ENCODE measurements at places on chromosomes 7 and 10.

DNA sequence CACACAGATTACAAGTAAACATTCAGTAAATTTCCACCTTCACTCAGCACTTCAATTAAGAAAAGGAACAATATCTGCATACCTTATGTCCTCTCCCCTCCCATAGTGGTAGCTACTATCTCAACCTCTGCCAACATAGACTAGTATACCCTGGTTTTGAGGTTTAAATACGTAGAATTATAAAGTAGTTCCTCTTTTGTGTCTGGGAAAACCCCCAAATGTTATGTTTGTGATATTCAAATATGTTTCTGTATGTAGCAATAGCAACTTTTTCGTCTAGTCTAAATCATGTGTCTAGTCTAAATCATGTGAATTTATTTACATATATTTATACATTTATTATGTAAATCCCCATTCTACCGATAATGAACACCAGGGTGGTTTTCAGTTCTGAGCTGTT is 13.2 kb upstream of the CAMK2B start:
- DNase-seq = no peak

DNA sequence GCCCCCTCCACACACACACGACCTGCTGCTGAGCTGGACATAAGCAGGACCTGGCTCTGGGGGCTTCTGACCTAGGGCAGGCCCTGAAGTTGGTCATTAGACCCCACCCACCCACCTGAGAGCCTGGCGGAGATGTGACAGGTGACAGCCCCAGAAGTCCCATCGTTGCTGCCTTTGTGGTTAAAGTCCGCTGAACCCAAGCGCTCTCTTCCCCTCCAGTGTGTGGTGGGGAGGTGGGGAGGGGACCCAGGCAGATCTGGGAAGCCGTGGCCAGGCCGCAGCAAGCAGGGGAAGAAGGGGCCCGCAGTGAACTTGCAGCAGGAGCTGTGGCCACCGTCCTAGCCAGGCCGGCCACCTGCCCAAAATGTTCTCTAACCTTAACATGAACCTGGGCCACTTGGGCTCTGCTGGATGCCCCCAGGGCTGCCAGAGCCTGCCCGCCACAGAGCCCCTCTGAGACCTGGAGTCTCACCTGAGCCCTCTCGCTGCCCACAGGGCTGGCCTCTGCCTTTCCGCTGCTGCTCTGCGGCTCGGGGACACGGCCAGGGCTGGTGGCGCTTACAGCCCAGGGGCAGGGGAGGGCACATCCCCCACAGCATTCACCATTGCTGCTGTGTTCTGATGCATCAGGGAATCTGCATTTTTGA is 65.1 kb downstream of the LHPP start:
- DNase-seq = no peak

GRCh38 chr7:26192485-26193087 is 8.0 kb downstream of the HNRNPA2B1 start:
- DNase-seq = no peak

DNA sequence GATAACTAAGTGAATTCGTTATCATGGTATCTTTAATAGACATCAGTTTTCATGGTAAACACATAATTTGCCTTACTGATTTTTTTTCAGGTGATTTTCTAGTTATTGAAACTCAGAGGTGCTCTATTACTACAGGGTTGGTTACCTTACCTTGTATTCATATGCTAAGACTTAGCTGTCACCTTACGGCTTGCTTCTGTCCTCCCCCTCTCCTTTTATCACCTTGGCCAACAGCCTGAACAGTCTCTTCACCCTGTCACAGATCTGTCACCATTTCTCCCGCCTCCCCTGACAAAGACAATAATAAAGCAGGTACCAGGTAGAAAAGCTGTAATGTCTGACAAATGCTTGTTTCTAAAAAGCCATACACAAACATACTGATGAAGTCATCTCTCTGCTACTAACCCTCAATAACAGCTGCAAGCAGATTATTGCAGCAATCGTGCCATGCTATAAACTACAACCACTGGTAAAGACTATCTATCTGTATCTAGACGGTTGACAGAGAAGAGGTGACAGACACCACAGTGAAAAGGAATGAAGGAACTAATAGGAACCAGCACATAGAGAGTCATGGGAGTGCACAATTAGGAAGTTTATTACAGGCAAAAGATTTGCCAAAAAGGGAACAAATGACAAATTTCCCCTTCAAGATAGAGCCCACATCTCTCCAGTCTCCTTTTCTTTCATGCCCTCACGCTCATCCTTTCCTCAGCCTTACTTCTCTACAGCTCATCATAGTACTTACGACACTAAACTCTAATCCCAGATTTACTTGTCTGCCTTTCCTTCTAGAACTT is 57.2 kb downstream of the ARHGAP12 start:
- DNase-seq = no peak

- no peak for DNase-seq
Observed at GRCh38 chr10:1527951-1528350, 209.4 kb downstream of the ADARB2 start.

DNA sequence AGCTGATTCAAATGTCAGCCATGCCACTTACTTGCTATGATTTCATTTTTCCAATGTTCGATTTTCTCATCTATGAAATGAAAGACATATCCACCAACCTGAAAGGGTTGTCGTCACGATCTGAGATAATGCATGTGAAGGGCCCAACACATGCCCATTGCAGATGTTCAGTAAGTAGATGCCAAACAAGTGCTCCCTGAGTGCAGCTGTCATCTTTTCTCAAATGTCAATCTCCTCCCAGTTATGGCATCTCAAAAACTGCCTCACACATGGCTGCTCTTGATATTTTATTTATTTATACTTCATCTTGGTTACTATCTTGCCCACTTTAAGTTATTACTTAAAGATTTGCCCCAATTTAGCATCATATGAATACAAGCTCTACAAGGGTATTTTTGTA is 16.8 kb downstream of the CPEB3 start:
- DNase-seq = no peak

- DNase-seq = no peak
Observed at GRCh38 chr7:88300401-88300945, 6.2 kb downstream of the STEAP4 start.

- no peak for DNase-seq
Observed at GRCh38 chr7:3861941-3862340, 560.9 kb downstream of the SDK1 start.

GRCh38 chr10:129375171-129375570 is 91.9 kb upstream of the MGMT start:
- DNase-seq = no peak

GRCh38 chr7:48312151-48312550 is 140.9 kb downstream of the ABCA13 start:
- no peak for DNase-seq

DNA sequence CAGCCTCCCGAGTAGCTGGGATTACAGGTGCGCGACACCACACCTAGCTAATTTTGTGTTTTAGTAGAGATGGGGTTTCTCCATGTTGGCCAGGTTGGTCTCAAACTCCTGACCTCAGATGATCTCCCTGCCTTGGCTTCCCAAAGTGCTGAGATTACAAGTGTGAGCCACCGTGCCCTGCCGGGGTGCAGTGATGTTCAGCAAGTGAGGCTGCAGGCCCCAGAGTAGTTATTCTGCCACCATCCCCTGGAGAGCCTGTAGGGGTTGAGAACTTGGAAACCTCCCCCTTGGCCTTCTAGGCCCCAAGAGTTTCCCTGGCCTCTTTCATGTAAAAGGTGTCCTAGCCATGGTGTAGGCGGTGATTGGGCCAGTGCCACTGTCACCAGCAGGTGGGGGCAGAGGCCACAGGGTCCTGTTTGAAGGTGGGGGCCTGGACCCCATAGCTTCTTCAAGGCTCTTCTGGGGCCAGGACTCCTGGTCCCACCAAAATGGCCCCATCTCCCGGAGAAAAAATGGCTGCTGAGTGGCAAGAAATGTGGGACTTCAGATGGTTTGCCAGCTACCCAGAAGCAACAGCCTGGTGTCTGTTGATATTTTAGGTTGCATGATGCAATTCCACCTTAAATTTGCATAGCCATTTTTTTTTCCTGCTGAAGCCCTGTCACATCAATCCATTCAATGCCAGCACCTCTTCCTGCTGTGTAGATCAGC is 25.5 kb upstream of the INMT start:
- DNase-seq = no peak

DNA sequence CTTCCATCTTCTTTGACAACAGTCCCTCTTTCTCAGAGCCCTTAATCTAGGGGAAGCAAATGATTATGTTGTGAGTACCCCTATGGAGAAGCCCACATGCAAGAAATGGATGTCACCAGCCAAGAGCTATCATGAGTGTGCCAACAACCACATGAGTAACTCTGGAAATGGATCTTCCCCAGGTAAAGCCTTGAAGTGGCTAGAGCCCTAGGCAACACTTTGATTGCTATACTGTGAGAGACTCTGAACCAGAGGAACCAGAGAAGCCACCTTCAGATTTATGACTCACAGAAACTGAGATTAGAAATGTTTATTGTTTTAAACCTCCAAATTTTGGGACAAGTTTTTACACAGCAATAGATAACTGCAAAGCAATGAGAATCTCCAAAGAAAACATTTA is 60.9 kb upstream of the COL1A2 start:
- no peak for DNase-seq

GRCh38 chr10:19499291-19499770 is 316.9 kb upstream of the PLXDC2 start:
- DNase-seq = no peak

DNA sequence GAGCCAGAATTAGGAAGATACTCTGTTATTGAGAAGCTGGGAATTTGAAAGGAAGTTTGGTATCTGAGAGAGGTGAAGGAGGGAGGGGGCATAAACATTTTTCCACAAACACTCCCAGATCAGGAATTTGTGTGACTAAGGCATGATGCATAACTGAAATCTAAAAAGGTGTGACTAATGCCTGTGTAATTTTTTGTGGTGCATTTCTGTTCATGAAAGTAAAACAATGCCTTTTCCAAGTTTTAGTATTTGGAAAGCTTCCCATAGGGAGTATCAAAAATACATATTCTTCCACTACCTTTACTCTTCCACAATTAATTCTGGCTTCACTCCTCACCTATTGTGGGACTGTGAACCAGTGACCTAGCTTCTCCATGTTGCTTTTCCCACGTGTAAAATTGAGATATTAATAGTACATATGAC is 56.4 kb upstream of the CAV2 start:
- DNase-seq = no peak

DNA sequence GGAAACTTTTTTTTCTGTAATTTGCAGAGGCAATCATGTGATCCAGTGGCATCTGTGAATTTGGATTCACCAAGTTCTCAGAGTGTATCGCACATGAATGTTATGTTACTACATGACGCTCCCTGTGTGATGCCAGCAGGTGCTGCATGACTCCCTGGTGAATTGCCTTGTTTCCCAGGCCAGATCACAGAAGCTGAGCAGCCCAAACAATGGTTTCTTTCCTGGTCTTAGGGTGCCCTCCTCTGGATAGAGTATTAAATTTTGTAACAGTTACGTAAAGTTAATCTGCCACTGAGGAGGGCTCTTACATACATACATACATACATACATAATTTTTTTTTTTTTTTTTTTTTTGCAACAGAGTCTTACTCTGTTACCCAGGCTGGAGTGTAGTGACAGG is 3.6 kb downstream of the ZSCAN21 start:
- DNase-seq = peak; percentile 8

DNA sequence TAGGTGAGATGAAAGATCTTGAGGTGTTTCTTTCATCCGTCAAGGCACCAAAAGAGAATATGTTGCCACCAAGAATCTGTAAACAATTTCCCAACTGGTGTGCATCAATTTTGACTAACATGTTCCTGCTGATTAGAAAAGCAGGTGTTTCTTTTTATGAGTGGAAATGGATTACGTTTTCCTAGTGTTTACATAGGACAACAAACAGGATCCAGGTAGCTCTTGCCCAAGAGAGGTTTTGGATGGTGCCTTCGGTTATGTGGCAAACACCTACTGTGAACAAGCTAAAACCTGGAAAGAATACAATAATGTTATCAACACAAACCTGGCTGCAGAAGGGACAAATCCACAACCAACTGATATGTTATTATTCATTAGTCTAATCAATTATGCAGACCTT is 53.6 kb upstream of the WNT16 start:
- no peak for DNase-seq

DNA sequence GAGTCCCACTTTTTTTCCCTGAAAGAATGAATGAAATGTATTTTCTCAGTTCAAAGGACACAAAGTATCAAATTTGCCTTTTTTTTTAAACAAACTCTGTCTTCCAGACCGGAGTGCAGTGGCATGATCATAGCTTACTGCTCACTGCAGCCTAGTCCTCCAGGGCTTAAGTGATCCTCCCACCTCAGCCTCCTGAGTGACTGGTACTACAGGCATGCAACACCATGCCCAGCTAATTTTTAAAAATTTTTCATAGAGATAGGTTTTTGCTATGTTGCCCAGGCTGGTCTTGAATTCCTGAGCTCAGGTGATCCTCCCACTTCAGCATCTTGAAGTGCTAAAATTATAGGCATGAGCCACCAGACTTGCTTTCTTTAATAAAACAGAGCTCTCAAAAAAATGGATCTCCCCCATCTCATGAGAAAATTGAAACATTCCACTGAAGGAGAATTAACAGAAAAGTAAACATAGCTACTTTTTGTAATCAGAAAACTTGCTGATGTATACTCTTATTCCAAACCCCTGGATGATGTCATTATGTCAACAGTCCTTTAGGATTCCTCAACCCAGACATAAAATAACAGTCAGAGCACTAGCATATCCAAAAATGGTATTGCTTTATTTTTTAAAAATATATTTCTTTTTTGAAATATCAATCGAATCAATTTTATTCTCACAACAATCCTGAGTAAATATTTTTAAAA is 12.3 kb upstream of the TRDMT1 start:
- no peak for DNase-seq

GRCh38 chr10:89677341-89677740 is 24.0 kb upstream of the KIF20B start:
- no peak for DNase-seq

DNA sequence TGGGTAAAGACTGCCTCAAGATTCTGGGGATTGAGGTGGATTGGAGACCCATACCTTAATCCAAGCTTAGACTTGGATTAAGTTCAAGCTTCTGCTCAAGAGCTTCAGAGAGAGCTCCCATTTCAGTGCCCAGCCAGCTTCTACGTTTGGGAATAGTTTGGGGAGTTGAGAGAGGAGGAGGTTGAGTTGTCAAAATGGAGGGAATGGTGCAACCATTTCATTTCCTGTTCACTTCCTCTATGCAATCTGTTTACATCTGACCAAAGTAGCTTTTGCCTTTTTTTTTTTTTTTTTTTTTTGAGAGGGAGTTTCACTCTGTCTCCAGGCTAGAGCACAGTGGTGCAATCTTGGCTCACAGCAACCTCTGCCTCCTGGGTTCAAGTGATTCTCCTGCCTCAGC is 65.8 kb downstream of the ENTPD1 start:
- DNase-seq = no peak

DNA sequence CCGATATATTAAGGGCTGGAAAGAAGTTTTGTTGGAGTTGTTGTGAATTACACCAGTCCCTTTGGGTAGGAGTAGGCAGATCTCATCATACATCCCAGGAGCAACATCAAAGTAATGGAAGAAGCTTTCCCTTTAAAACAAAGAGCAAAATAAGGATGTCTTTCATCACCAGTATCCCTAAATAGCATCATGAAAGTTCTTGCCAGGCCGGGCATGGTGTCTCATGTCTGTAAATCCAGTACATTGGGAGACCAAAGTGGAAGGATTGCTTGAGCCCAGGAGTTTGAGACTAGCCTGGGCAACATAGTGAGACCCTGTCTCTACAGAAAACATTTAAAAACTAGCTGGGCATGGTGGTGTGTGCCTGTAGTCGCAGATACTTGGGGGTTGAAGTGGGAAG is 38.7 kb downstream of the LRRC20 start:
- no peak for DNase-seq

Measured in T-helper 1 cell (primary cell).